ENCODE measurements at places on chromosomes 1 and 21.

- DNase-seq: no peak
Observed at GRCh38 chr1:168887381-168887780, 158.4 kb upstream of the DPT start.

DNA sequence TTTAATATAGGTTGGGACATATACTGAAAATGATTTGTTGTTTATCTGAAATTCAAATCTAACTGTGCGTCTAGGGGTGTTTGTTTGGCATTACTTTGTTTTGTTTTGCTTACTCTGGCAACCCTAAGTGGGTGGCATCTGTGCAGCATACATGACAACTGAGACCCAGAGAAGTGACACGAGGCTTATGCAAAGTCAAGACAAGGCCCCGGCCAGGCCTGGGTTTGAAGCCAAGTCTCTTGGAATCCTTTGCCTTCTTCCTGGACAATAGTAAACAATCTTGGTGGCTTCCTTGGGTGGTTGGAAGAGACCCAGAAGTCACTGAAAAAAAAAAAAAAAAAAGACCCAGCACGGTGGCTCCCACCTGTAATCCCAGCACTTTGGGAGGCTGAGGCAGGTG, 197.6 kb upstream of the TMEM51 start:
- DNase-seq: no peak

DNA sequence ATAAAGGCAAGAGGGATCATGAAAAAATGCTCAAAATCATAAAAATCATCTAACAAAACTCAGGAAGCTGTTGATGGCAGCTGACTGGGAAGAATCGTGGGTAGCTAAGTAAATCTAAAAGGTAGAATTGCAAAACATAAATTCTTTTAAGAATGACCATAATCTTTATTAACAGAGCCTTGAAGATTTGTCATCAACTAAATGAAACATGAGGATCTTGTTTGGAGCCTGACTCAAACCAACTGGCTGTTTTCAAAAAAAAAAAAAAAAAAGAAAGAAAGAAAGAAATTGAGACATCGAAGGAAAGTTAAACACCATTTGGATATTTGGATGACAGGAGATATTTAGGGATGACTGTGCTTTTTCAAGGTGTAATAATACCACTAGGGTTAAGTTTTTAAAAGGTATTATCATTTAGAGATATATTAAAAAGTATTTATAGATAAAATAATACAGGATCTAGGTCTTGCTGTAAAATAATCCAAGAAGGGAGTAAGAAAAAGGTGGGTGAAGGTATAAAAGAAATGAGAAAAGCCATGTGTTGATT, 48.6 kb downstream of the CD34 start:
- no peak for DNase-seq

DNA sequence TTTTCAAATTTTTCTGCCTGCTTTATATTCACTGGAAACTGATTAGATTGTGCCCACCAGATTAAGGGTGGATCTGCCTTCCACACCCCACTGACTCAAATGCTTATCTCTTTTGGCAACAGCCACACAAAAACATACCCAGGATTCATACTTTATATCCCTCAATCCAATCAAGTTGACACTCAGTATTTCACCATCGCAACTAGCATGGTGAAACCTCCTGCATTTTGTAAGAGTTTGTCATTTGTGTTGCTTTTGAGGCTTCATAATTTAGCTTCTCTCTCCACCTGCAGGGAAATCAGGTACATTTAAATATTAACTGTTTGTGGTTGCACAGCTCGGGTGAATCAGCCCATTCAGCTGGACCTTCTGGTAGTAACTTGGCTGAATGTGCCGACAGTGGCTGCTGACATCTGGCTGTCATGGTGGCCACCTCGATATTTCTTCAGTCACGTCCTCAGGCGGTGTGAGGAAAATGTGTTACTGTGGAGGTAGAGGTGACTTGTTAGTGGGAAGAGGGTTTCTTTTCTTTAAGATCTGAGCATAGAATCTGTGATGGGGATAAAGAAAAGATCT, 224.0 kb downstream of the PTBP2 start:
- DNase-seq: no peak

GRCh38 chr1:75613916-75614315, 3.0 kb upstream of the SLC44A5 start:
- peak; percentile 56 for DNase-seq

GRCh38 chr1:234586304-234586703, 23.7 kb downstream of the IRF2BP2 start:
- no peak for DNase-seq

DNA sequence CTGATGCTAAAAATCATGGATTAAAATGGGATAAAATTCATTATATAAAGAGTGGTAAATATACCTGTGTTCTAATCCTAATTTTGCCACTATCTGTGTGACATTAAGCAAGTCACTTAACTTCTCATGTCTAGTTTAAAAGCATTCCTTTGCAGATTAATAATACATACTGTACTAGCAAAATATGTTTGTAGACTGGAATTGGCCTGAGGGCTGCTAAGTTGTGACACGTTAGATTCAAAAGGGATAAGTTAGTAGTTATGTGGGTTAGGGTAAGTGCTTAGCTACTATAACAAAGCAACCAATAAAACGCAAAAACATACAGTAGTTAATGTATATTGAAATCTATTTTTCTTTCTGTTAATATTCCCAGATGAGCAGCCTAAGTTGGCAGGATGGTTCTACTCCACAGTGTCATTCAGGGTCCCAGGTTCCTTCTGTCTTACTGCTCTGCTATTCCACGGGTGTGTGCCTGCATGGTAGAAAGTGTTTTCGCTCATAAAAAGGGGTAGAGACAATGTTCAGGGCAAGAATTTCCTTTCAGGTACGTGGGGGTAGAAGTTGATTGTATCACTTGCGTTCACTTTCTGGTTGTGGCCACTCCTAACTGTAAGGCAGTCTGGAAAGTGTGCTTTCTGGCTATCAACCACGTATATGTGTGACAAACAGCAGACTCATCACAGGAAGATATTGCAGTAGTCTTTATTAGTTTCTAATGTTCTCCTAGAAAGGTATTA, 239.8 kb downstream of the NFIA start:
- no peak for DNase-seq

GRCh38 chr1:230424391-230425251, 1.5 kb downstream of the PGBD5 start:
- peak; percentile 45 for DNase-seq

DNA sequence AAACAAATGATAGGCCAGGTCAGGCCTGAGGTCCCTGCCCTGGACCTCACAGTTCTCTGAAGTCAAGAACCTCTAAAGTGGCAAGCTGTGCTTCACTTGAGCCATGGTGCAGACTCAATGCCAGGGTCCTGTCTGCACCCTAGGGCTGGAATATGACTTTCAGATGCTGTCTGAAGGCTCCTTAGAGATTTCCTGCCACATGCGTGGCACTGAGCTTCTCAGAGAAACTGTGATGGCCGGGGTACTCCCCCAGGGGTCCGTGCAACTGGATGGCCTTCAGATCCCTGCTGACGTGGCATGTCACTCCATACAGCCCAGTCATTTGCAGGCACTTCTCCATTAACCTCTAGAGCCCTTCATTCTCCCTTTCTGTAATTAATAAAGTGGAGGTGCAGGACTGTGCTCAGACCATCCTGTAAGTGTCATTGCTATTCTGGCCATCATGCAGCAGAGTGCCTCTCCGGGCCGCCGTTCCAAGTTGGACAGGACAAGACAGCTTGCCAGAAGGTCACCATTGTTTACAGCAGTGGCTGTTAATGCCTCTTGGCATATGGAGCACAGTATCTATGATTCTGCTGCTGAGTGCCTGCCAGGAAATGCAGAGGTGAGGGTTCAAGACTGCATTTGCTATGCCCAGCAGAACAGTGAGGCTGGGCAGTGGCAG, 205.1 kb upstream of the COA6 start:
- DNase-seq: no peak

GRCh38 chr1:190507357-190507756, 29.7 kb upstream of the BRINP3 start:
- DNase-seq: no peak

GRCh38 chr1:53576381-53576801, 117.2 kb downstream of the DMRTB1 start:
- DNase-seq: no peak

DNA sequence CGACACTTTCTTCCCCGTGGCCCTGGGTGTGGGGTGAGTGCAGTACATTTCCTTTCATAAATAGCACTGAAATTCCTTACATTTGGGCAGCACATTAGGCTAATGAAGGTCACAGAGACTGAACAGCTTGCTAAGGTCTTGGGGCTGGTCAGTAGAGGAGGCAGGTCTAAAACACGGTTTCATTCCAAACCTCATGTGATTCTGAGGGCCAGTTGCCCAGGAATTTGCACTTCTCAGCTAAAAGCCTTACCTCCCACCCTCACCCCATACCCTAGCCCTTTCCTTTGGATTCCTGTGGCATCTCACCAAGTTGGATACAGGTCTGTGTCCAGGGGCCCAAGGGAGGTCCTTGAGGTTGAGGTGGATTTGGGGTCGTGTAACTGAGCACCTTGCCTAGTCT, 147.8 kb upstream of the CD34 start:
- no peak for DNase-seq

DNA sequence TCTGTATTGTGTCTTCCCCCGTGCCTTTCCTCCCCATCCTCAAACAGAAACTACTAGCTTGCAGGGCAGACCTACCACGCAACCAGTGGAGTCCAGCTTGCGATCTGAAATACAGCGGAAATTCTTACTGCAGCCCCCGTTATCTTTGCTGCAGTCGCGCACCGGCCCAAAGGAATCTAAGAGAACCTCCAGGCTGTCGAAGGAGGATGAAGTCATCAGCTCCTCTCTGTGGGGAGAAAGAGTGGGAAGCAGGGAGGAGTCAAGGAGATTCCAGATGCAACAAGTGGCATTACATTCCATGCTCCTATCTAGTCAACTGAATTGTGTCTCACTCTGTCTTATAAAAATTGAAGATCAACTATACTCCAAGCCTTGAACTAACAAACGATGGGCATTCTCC, 206.9 kb downstream of the ASTN1 start:
- no peak for DNase-seq

GRCh38 chr1:174005032-174005431, 17.1 kb downstream of the RC3H1 start:
- DNase-seq: no peak

DNA sequence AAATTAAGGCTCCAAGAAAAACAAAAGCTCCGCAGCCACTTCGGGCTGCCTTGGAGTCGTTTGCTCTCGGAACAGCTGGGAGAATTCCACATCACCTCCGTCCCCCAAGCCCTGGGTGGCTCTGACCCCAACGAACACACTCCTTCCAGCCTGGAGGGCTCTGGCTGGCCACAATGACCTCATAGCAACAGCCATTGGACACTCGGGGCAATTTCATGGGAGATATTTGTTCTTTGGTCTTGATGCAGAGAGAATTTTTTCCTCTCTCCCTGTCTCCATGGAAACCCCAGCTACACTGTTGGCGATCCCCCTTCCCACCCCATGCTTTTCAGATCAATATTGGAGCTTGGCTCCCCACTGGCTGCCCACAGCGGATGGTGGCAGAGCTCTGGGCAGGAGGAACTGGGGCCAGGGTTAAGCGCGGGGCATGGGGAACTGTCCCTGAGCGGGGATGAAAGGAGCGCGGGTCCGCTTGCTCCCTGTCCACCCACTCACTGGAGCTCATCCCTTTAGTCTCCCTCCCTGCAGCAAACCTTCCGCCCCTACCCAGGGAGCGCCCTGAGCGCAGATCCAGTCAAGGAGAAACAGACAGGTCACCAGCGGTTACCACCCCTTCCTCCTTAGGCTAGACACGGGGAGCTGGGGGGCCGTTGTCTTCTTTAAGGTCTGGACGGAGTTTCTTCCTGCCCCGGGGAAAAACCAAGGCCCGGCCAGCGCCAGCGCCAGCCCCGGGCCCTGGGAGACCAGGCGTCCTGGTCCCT, 1.2 kb downstream of the WNT4 start:
- DNase-seq: peak; percentile 10

DNA sequence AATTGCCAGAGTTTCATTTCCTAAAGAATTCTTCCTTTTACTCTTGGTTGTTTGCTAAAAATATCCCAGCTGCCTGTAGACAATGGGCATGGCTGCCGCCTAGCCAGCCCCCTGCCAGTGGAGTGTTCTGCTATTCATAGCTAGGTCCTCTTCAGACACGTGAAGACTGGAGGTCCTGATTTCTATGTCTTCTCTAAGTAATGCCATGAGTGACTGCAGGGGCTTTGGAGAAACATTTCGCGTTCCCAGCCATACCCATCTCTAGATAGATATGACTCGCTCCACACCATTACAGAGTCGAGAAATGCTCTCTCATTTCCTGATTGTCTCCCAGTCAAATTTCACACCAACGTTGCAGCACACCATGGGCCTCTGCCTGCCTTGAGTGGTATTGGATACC, 99.5 kb upstream of the BACE2 start:
- no peak for DNase-seq

Data from NCI-H524 (cell line).